Putamen (tissue), 1 donor: ENCODE measurements at places on chromosomes 3 and 15.

DNA sequence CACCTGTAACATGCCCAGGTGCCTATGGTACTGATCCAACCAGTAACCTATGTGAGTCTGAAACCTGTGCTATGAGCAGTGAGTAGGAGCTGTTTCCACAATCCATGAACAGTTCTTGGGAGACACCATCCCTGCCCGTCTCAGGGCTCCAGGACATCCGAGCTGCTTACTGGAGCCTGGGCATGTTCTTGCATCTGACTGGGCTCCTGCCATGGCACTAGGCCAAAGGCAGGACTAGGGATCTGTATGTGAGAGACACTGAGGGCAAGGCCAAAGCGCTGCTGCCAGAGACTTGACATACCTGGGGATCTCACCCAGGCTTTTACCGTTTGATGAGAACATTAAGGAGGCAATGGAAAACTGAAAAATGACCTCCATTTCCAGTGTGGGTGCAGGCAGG, 59.8 kb downstream of the WDR76 start:
- no peak for DNase-seq

DNA sequence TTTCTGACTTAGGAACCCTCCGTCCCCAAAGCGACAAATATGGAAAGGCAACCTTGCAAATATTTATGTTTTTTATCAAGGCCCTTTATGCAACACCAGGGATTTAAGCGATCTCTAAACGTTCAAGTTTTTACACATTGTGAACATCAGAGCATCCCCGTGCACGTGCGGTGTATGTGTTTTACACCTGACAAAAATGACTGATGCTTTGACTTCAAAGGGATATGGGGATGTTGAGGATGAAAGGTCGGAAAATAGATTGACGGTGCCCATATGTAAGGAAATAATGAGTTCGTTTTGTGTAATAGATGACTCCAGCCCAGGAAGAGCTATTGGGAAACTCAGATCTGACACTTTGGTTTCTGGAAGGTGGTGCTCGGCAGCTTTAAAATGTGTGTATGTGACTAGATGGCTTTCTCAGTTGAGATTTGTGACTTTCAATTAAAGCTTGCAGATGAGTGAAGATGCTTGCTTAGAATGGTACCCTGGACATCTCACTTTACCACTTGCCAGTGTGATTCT, 866 bp downstream of the SLC49A4 start:
- no peak for DNase-seq

GRCh38 chr3:99670556-99670950, 32.2 kb downstream of the COL8A1 start:
- DNase-seq = no peak

- no peak for DNase-seq
Measured at GRCh38 chr15:36858423-36858822, 241.9 kb downstream of the MEIS2 start.

DNA sequence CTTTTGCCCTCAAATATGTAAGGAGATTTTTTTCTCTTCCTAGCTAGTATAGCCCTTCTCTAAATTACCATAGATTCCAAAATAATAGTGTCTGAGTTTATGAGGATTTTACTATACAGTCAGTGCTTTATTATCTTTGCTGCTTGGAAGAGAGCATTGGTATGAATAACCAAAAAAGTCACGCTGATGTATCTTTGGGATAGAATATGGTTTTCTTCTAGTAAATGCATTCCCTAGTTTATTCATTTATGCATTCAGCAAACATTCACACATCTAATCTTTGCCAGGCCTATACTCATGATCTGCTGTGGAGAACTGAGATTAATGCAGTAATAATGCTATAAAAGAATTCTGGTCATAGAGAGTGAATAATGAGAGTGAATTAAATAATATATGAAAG, 225.3 kb upstream of the GOLGA6L4 start:
- DNase-seq = no peak

DNA sequence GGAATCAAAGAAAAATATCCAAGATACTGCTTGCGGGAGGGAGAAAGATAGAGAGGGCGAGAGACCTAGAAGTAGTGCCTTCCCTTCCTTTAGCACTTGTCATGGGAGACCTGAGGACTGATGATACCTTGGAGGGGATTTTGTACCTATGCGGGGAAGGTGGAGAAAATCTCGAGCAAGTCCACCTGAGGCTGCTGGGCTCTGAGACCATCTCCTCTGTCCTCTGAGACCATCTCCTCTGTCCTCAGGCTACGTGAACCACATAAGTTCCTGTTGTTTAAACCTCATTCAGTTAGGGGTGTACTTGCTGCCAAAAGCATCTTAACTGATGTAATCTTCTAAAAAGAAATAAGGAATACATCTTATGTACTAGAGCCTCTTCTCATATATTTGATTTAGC, 164.9 kb downstream of the NR2F2 start:
- DNase-seq = no peak
